CD4-positive, alpha-beta T cell treated with Interleukin-4 for 4 hours (primary cell): ENCODE measurements at places on chromosomes 2 and 18.

GRCh38 chr2:38444247-38444646, 67.2 kb upstream of the ATL2 start:
- DNase-seq = no peak

DNA sequence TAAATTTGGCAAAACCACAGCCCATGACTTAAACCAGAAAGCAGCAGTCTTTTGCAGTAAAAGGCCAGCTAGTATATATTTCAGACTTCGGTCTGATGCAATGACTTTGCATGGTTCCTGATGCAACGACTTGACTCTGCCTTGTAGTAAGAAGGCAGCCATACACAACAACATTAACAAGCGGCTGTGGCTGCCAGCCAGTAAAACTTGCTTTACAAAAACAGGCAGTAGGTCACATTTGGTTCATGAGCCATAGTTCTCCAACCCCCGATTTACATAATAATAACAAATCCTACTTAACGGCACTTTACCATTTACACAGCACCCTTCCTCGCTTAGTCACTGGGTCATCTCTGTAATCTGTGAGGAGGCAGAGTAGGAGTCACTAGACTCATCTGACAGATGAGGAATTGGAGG, 410.3 kb downstream of the LRATD1 start:
- DNase-seq = no peak

DNA sequence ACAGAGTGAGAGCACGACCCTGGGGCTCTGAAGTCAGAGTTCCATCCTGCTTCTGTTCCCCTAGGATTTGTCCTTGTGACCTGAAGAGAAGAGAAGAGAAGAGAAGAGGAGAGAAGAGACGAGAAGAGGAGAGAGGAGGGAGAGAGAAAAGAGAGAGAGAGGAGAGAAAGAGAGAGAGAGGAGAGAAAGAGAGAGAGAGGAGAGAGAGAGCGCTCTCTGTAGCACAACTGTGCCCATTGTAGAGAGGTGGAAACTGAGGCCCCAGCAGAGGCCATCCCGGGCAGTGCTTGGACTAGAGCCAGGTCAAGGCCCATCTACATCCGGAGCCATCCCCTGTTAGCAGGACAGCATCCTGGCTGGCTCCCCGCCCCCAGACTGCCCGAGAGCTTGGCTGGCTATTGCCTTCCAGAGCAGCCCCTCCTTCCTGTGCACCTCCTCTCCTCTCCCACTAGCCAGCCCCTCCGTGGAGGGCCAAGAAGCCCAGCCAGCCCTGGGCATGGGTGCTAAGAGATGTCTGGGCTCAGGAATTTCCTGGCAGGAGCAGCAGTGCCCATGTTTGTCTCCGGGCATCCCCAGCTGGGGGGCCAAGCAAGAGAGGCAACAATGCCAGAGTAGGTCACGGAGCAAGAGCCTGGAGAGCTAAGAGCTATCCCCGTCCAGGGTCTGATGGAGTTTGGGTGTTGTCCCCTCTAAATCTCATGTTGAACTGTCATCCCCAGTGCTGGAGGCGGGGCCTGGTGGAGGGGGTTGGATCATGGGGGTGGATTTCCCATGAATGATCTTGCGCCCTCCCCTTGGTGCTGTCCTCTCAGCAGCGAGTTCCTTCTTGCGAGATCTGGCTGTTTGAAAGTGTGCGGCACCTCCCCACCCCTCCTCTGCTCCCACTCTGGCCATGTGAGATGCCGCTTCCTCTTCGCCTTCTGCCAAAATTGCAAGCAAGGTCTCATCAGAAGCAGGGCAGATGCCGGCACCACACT, 18.2 kb upstream of the GPR55 start:
- no peak for DNase-seq

GRCh38 chr2:219297766-219298456, 11.3 kb downstream of the PTPRN start:
- DNase-seq = no peak

DNA sequence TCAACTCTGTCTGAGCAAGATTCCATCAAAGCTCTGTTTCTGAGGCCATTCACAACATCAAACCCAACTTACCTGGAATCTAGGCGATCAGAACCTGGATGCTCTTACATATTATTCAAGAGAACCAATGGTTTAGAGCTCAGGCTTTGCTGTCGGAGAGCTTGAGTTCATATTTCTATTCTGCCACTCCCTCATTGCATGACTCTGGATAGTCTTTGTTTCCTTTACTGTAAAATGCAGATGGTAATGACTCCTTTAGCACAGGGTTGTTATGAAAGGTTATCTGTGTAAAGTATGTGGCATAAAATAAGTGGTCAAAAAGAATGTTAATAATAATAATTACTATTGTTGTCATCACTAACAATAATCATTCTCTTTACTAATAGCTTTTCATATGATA, 12.6 kb downstream of the RELCH start:
- DNase-seq = no peak

GRCh38 chr2:141741652-141742051, 389.2 kb downstream of the LRP1B start:
- DNase-seq = no peak

DNA sequence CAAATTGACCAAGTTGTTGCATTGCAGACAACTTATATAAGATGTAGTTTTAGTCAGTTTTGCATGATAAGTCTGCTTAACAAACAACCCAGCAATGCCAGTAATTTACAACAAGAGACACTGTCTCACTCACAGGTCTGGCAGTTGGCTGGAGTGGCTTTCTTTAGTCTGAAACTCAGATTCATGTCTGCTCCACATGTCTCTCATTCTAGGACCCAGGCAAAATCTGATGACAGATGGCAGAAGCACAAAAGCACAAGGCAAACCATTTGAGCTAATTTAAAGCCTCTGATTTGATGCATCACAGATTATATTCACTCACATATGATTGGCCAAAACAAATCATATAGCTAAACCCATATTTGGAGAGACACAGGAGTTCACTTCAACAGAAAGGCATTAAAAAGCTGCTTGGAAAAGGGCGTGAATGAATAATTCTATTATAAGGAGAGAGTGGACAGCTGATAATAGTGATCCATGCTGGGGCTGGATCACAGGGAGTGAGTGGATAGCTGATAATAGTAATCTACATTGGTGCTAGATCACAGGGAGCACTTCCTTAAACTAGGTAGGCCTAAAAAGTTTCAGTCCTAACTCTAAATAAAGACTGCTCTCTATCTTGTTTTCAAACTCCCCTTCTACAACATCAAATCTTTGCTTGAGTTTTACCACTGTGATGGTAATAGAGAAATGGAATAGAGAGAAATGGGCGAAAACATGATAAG, 593.2 kb upstream of the ZNF804A start:
- DNase-seq = no peak

- DNase-seq = no peak
Measured at GRCh38 chr2:150548527-150548926, 61.1 kb upstream of the RND3 start.

GRCh38 chr2:26952374-26952773, 18.1 kb upstream of the MAPRE3 start:
- DNase-seq = no peak

DNA sequence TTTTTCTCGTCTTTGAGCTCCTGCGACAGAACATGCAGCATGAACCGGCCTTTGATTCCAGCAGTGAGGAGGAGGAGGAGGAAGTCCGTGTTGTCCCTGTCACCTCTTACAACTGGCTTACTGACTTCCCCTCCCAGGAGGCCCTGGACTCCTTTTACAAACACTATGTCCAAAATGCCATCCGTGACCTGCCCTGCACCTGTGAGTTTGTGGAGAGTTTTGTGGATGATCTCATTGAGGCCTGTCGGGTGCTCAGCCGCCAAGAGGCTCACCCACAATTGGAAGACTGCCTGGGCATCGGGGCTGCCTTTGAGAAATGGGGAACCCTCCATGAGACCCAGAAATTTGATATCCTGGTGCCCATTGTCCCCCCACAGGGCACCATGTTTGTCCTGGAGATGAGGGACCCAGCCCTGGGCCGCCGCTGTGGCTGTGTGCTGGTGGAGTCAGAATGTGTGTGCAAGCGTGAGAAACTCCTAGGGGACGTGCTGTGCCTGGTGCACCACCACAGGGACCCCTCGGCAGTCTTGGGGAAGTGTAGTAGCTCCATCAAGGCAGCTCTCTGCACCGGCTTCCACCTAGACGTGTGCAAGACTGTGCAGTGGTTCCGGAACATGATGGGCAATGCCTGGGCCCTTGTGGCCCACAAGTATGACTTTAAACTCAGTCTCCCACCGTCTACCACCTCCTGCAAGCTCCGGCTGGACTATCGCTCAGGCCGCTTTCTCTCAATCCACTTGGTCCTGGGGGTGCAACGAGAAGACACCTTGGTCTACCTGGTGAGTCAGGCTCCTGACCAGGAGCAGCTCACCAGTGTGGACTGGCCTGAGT, 2.1 kb downstream of the ITPRIPL1 start:
- DNase-seq = no peak

DNA sequence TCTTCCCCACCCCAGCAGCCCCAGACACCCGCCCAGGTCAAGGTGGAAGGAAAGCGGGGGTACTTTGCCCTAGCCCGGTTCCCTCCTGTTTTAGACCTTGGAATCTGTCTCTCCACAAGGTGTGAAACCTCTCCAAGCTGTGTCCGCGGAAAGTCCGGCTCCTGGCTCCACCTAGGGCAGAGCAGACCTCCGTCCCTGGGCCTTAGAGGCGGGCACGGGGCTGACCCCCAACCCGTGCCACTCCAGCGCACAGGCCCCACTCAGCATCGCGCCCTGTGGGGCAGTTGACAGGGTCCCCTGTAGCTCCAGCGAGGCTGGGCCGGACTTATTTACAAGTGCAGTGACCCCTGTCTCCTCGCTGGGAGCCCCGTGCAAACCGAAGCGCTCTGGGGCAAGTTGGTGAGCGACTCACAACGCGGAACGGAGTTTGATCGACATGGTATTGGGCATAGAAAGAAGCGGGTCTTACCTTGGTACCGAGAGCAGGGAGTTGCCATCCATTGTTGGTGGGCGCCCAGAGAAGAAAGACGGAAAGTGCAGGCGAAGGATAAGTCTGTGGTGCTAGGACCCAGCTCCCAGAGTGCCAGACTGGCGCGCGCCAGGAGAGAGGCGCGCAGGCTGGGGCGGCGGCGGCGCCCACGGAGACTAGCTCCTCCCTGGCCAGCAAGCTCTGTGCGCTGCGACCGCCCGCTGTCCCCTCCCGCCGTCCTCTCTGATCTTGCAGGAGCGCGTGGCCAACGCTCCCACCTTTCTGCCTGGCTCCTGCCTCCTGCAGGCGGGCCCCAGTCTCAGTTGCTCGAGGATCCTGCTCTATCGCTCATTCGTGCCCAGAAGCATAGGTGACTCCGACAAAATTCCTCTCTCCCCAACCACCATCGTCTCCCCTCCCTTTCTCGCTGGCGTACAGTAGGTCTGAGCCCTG, at the start of gene SPHKAP:
TSS of gene SPHKAP (minus strand) at position 590 of the 922 bp plus-strand sequence. CDS start at position 501, 89 bp downstream.
- no peak for DNase-seq

DNA sequence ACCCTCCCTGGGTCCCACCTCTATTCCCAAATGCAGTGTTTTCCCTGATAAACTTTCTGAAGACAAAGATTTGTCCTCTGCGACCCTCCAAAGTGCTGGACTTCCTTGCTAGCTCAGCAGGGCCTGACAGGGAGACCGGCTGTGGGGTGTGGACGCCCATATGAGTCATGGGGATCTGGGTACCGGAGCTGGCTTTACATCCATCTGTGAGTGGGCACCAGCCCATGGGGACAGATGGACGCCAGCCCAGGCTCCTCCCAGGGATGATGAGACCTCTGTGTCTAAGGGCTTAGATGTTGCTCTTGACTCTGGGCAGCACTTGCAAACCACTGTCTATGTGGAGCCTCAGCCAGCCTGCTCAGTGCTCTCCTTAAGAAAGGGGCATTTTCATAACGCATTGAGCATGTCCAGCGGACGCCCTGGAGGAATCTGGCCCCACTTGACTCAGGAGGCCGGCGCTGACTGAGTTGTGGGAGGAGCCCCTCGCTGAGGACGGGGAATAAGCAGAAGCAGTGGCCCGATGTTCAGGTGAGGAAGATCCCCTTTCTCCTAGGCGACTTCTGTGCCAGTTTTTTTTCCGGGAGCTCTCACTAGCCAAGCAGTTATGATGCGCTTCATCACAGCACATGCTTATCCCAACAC, 229.4 kb upstream of the MYT1L start:
- no peak for DNase-seq

GRCh38 chr18:55875371-55875901, 287.4 kb upstream of the TCF4 start:
- DNase-seq = no peak

DNA sequence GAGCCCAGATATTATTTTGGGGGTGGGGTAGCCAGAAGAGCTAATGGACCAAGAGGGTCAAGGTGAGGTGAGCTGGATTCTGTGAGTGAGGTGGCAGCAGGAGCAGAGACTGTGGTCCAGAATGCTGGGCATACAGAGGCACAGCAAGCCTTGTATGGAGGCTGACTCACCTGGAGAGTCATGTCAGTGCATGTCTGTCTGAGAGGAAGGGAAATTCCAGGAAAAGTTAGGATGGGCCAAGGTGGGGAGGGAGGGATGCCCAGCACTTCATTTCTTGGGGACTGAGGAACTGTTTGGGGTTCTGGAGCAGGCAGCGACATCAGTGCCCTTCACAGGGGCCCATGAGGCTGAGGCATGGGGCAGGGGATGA, 21.1 kb downstream of the PER2 start:
- no peak for DNase-seq

- no peak for DNase-seq
Measured at GRCh38 chr2:98643496-98644100, 35.2 kb downstream of the UNC50 start.

DNA sequence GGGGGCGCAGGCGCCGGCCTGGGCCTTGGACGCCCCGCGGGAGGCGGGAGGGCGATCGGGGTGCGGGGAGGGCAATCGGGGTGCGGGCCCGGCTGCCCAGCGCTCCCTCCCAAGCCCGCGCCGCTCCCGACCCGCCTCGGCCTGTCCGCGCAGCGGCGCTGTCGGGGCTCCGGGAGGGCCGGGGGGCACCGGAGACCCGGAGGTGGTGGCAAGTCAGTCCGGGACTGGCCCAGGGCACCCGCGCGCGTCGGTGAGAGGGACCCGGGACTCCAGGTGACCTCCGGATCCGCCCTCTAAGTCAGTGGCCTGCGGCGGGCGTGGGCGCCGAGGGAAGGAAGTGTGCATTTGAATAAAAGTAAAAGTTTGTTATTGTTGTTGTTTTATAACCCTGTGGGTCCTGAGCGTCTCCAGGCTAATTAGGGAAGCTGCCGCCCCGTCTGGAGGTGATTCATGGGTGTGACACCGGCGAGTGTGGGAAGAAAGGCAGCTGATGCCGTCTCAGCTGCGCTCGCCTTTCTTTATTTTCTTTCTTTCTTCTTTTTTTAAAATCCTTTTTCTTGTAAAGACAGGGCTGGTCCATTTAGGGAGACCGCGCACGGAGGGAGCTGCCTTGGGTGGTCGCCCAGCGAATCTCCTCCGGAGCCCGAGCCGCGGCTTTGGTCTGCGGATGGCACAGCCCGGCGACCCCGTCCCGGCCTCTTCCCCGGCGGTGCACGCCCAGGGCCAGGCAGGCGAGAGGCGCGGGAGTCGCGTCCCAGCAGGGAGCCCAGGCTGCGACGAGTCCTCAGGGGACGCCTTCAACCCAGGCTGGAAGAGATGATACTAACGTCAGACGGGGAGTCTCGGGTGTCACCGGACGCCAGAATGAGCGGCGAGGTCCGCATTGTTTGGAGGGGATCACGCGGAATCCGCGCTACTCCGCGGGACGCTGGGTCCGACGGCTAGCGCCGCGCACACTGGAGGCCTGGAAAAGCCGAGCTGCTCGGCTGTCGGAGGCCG, 627 bp upstream of the CRACDL start:
- DNase-seq = no peak
